ENCODE measurements at places on chromosomes 4 and X. TPM values are rescaled to one million over a fixed set of nuclear protein-coding genes. Genes with fewer than 3 reads are reported as not detected.

DNA sequence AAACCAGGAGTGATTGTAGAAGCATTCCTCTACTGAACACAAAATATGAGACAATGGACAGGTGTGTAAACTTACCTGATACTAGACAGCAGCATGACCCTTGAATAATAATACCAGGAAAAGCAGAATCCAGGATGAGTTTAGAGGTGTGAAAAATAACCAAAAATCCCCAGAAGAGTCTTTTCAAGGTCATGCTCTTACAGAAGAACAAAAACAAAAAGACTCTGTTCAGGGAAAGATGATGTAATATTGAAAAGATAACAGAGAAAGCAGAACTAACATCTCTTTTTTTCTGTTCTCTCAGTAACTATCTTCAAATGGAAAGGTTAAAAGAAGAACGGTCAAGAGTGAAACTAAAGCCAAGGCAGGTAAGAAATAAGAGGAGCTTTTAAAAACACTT is 14.0 kb upstream of the ARHGAP10 start:
- DNase-seq, result no peak

GRCh38 chr4:127311924-127312323 is 320.8 kb upstream of the INTU start:
- DNase-seq, result no peak

DNA sequence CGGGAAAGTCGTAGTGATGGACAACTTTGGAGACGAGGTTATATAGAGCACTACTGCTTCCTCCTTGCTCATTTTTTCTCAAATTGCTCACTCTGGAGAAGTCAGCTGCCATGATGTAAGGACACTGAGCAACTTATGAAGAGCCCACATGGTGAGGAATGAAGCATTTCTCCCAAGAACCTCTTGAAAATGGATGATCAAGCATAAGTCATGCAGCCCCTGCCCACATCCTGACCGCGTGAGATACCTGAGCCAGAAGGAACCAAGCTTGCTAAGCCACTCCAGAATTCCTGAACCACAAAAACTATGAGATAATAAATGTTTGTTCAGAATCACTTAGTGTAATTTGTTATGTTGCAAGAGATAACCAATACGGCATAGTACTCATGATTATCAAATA is 42.8 kb downstream of the PDE5A start:
- DNase-seq, result no peak

- no peak for DNase-seq
These were observed 355.1 kb upstream of the CLNK start for GRCh38 chr4:11039634-11040131.

NLGN4X gene
- not detected for total RNA-seq

NXF2B gene
- total RNA-seq, result not detected

SLC10A6 gene
- not detected for total RNA-seq
